ENCODE measurements at places on chromosomes 2 and 18. TPM values are rescaled to one million over a fixed set of nuclear protein-coding genes. Genes with fewer than 3 reads are reported as not detected.

Gene ARL6IP6
- 38.1 TPM for total RNA-seq

Gene FAM110C
- total RNA-seq: 2.4 TPM

Gene MYL1
- total RNA-seq: not detected

Gene MCEE
- total RNA-seq: 29.8 TPM

Gene SCN3A
- total RNA-seq: not detected

Gene MAB21L4
- total RNA-seq: not detected

Gene ACOXL
- total RNA-seq: not detected

Gene SERPINB10
- total RNA-seq: not detected

Gene PRSS56
- total RNA-seq: not detected

Gene AMER3
- total RNA-seq: not detected

Gene FLACC1
- total RNA-seq: 0.54 TPM
